ENCODE measurements at places on chromosomes 7 and 10.

DNA sequence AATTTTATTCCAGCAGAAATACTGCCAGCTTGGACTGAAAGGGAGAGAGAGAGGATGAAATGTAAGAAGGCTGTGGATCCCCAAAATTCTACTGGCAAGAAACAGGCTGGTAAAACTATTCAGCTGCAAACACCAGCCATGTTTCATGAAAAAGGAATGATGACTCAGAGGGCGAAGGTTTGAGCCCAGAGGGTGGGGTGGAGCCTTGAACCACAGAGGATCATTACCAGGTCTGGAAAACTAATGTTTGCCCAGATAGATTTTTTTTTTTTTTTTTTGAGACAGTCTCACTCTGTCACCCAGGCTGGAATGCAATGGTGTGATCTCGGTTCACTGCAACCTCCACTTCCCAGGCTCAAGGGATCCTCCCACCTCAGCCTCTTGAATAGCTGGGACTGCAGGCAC, 41.7 kb upstream of the NRF1 start:
- no peak for DNase-seq

- no peak for DNase-seq
Measured at GRCh38 chr7:63104666-63105065, 894.0 kb upstream of the ZNF722 start.

GRCh38 chr10:27558612-27559020, 54.5 kb downstream of the RAB18 start:
- peak; percentile 38 for DNase-seq

- no peak for DNase-seq
Measured at GRCh38 chr10:119222966-119223386, 15.6 kb downstream of the GRK5 start.

DNA sequence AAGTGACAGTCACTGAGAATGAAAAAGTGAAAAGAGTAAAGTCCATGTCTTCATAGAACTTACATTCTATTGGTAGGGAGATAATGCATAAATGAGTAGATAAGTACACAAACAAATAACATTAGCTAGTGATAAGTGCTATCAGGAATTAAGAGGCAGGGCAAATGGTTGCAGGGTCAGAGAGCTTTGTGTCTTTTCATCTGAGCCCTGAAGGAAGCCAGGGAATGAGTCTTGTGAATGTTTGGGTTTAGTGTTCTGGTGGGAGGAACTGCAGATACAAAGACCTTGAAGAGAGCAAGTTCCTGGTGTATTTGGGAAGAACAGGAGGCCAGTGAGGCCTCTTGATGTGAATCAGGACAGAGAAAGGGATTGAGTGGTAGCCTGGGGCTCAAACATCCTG, 183.8 kb downstream of the CTTNBP2 start:
- DNase-seq, result no peak

DNA sequence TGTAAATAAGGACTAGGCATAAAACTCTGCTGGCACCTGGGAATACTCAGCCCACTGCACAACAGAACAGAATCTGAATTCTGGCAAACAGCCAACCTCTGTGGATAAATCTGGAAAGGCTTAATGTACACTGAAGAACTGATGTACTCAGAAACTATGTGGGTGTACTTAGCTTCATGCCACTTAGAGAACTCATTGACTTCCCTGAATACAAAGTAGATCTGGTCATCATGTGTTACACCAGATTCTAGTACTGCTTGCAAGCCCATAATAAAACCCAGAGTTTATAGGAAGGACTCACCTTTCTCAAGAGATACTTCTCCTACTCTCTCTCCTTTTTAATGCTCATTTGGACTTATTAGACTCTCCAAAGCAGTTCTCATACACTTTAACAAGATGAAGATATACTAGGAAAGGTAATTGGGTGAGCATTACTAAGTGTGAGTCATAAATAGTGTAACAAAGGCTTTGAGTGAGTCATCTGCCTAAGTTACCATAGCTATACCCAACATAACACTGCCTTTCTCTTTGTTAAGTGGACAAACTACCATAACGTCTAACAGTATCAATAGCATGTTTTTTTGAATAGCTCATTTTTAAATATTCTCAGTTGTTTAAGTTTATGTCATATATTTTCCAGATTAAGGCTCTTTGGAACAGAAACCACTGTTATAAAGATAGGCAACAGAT, 309.1 kb downstream of the MDFIC start:
- no peak for DNase-seq

DNA sequence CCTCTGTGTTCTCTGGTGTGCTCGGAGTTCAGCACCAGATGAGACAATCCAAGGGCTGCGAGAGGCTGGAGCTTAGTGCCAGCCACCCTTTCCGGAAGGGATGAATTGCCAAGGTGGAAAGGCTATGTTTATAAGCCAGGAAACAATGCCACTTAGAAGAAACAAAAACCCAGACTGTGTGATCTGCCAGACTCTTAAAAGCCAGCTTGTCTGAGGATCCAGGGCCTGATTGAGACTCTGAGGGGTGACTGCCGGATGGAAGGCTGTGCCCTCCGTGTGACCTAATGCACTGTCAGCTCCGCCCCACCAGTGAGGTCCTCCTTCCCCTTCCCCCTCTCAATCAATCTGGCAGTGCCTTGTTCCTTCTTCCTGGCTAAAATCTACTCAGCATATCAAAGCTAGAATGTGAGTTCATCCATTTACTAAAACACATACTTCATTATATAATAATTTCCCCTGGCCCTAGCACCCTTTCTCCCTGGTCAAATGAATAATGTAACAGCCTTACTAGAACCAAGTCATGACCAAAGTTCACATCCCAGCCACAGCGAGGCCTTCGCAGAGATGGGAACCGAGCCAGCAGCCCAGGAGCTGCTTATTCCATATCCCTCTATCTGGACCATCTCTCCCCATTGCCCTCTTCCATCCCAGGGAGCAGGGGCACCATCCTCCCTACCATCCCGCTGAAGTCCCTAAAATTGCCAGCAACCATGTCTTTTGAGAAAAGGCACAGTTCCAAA, 25.5 kb downstream of the FAM107B start:
- DNase-seq, result no peak

Data from right kidney (tissue), 9 donors.